ENCODE measurements at places on chromosomes 2 and 18. TPM values are rescaled to one million over a fixed set of nuclear protein-coding genes. Genes with fewer than 3 reads are reported as not detected.

The PIEZO2 gene
- total RNA-seq = 4.8 TPM

The CD8A gene
- total RNA-seq = 1.3 TPM

The LOXL3 gene
- total RNA-seq = 6.1 TPM

The PLGLB2 gene
- 1.0 TPM for total RNA-seq

The HOXD13 gene
- total RNA-seq = not detected

The CD207 gene
- 0.42 TPM for total RNA-seq

The PUM2 gene
- total RNA-seq = 81.8 TPM

The TXNDC2 gene
- total RNA-seq = 0.29 TPM

The CENPA gene
- total RNA-seq = 1.2 TPM

The LBH gene
- total RNA-seq = 280 TPM

The CHRNA1 gene
- total RNA-seq = not detected

The PLEK gene
- 22.7 TPM for total RNA-seq

The HOXD12 gene
- total RNA-seq = not detected

The KIAA1328 gene
- 13.2 TPM for total RNA-seq

The CNTNAP5 gene
- total RNA-seq = not detected

The SCYGR4 gene
- not detected for total RNA-seq

The REG3G gene
- total RNA-seq = not detected

The KYNU gene
- 3.0 TPM for total RNA-seq

The C2orf15 gene
- total RNA-seq = 0.33 TPM

Measured in posterior vena cava (tissue), 2 donors.